ENCODE measurements at places on chromosomes 7 and 10.

DNA sequence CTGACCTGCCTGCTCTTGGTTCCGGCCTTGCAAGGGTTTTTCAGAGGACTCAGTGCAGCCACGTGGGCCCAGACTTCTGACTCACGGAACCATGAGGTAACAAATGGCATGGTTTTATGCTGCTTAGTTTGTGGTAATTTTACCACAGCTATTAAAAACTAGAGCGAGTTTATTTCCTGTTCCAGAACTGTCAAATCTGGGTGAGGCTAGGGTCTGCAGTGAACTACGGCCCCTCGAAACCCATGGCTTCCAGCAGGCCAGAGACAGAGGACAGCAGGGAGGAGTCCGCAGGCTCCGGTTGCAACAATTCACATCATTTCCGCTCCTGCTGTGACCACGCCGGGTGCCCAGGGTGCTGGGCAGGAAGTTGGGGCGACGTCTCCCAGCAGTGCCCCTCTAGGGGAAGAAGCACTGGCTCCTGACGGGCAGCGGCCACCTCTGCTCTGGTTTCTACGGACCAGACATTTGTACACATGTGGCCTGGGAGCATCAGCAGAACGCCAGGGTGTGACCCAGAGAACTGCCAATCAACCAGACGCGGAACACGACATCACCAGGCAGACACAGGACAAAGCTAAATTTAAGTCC lies 74.8 kb downstream of the ADARB2 start:
- no peak for DNase-seq

- DNase-seq: no peak
Observed at GRCh38 chr7:85851571-85852193, 664.8 kb upstream of the SEMA3D start.

DNA sequence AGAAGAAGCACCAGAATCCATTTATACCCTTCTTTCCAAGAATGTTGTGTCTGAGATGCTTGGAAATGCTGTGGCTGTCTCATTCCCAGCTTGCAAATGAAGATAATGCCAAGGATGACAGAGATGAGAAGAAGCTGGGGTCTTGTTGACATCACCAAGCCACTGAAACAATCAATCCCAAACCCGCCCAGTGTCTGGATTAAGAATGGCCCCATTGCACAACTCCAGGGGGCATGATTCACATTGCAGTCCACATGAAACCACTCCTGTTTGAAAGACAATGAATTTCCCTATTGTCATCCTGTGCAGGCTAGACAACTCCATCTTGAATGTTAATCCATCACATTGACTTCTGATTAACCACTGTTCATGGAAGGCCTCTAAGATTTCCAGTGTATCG lies 28.6 kb downstream of the SORBS1 start:
- DNase-seq: no peak

DNA sequence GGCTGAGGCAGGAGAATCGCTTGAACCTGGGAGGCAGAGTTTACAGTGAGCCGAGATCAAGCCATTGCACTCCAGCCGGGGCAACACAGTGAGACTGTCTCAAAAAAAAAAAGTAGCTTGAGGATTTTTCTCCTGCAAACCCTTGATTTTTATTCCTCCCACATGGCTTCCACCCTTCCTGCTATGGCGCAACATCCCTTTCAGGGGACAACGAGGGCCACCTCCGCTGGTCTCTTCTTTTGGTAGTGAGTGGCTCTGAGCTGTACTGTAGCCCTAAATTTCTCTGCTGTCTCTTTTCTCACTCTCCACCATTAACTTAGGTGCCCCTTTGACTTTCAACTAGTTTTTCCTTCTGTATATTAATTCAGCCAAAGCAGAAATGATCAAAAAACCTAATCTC lies 113.4 kb downstream of the HIPK2 start:
- DNase-seq: no peak

DNA sequence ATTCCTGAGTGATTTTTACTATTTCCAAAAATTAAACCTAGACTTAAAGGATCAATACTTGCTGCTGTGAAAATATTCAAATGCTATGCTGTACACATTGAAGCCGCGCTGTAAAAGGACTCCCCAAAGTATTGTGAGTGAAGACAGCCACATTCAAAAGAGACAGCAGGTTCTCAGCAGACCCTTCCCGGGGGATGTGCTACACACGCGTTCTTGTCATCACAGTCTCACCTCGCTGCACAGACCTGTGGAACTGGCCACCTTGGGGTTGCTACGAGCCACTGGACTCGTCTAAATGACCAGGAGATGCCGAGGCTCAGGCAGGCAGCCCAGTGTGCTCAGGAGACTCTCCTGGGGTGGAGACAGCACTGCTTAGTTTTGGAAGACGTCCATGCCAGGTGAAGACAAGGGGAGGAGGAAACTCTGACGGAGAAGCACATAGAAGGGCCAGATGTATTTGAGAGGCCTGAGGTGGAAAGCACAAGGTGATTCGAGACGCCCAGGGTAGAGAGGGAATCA lies 367.7 kb upstream of the SHH start:
- DNase-seq: no peak

DNA sequence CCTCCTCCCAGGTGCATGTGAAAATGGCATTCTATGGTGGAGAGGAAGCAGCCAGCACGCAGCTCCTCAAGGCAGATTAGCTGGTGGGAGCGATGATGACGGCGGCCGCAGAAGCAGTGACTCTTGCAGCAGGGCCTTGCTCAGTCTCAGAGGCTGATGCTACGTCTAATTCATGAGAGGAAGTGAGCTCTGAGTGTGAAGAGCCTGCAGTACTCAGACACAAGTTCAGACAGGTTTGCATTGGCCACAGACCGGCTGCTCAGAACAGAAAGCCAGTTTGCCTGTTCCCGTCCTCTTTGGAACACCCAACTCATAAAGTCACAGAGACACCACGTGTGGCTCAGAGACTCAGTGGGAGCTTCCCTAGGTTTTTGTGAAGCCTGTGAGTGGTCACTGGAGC lies 136.5 kb downstream of the ADARB2 start:
- DNase-seq: no peak

DNA sequence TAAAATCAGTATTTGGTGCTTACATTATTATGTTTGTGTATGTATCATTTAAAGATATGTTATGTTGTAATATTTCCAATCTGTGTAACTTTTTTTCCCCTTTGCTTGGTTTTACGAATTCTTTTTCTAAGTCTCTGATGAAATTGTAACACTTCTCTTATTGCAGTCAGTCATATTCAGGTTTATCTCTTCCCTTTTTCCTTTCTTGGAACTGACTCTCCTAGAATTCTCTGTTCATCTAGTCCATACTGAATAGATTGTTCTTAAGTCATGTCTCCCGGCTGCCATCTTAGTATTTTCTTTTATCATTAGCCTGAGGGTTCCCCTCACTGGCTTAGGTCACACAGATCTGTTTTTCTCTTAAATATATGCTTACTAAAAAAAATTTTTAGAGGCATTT lies 44.6 kb downstream of the PHTF2 start:
- DNase-seq: no peak

DNA sequence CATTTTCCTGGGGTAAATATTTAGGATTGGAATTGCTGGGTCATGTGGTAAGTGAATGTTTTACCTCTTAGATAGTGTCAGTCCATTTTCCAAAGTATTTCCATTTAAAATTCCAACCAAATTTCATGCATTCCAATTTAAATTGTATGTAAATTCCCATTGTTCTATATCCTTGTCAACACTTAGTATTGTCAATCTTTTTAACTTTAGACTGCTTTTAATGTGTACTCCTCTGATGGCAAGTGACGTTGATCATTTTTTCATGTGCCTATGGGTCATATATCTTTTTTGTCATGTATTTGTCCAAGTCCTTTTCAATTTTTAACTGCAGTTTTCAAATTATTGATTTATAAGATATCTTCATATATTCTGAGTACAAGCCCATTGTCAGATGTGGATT lies 80.8 kb upstream of the FAM20C start:
- DNase-seq: no peak

- DNase-seq: no peak
Observed at GRCh38 chr10:26911811-26912461, 51.2 kb upstream of the ABI1 start.

- no peak for DNase-seq
Observed at GRCh38 chr10:34010891-34011290, 676.4 kb upstream of the NRP1 start.

GRCh38 chr7:113562801-113563200 lies 356.0 kb downstream of the PPP1R3A start:
- no peak for DNase-seq

DNA sequence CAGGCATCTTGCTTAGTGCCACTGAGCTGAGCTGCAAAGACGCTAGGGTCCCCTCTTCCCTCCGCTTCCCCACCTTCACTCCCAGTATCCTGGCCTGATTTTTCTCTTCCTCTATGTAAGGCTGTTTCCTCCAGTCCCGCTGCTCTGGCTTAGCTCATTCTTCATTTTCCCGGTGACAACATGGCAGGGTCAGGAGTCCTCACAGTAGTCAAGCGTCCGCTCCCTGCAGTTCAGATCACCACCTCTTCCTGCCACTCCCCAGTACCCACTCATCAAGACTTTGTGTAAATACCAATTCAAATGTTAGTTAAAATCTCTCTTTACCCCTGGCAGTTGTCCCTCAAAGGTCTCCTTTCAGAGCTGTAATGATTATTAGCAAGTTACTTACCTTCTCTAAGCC lies 650.4 kb upstream of the CELF2 start:
- DNase-seq: no peak

- DNase-seq: no peak
Observed at GRCh38 chr10:14233566-14233965, 97.2 kb downstream of the FRMD4A start.

- peak; percentile 68 for DNase-seq
Observed at GRCh38 chr10:12333380-12334185, 15.8 kb upstream of the CAMK1D start.

- DNase-seq: no peak
Observed at GRCh38 chr10:88657901-88658300, 6.3 kb upstream of the LIPF start.

DNA sequence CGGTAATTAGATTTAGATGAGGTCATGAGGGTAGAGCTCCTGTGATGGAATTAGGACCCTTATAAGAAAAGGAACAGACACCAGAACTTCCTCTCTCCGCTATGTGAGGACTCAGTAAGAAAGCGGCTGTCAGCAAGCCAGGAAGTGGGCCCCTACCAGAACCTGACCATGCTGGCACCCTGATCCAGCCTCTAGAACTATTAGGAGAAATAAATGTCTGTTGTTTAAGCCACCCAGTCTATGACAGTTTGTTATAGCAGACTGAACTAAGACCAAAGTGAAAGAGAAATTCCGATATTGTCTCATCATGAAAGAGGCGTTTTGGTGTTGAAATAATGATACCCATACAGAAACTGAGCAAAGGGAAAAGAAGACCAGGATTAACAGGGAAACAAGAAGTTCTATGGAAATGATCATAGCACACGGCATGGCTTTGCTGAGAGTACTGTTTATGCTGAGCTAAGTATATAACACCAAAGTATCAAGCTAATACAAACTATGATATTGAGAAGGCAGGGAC lies 9.2 kb downstream of the CLEC2L start:
- DNase-seq: no peak

- no peak for DNase-seq
Observed at GRCh38 chr10:17851611-17852010, 42.5 kb downstream of the MRC1 start.

DNA sequence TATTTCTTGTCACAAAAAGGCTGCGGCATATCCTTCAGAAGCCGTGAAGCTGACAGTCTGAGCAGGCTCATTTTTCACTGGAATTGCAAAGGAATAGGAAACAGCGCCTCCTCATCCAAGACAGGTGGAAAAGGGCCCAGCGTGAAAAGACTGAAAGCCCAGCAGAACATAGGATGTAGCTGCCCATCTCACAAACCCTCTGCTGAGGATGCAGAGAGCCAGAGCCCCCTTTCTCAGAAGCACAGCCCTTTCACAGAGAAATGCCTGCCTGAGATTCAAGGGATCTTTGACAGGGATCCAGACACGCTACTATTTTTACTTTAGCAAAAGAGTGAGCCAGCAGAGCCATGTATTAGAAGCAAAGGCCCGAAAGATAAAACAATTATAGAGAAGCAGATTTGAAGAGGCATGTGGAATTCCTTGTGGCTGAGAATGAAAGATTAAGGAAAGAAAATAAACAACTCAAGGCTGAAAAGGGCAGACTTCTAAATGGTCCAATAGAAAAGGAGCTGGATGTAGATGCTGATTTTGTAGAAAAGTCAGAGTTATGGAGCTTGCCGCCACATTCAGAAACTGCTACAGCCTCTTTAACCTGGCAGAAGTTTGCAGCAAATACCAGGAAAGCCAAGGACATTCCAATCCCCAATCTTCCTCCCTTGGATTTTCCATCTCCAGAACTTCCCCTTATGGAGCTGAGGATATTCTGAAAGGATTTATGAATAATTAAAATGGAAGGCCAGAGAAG lies 36.9 kb downstream of the GDI2 start:
- peak; percentile 48 for DNase-seq

GRCh38 chr7:2596464-2597272 lies 35.1 kb upstream of the TTYH3 start:
- no peak for DNase-seq

DNA sequence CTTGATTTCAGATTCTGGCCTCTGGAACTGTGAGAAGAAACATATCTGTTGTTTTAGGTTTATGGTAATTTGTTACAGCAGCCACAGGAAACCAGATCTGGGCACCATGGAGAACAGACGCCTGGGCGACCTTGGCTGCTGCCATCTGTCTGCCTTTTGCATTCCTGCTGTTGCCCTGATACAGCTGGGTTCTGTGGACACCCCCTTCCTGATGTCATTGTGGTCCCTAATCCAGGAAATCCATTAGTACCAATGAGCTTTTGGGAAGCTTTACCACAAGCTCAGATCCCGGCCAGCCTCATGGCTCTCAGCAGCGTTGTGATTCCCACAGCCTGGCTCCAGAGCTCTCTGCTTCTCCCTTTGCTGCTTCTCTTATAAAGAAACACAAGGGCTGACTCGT lies 174.2 kb upstream of the NPS start:
- DNase-seq: no peak

DNA sequence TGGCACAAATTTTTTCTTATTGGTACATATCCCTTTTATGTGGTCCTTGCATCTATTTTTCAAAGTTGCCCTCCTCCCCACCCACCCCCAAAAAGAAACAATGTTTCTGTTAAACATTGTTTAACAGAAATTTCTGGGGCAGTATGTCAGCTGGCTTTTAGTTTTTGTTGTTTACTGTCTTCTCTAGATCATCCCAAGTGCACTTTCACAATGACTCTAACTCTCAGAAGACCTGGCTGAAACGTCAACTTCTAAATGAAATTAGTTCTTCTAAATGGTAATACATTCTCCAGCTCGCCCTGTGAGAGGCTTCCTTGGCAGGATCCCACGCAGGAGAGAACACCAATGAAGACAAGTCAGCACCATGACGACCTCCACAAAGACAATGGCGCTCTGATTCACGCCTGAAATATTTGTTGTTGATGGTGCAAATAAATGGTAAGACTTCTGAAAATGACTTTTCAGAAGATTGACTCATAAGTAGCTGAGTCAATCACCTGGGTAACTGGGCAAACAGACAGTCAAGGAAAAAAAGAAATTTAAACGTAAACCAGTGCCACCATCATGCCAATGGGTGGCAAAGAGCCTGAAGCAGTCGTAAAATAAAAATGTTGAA lies 293.7 kb downstream of the FZD1 start:
- DNase-seq: no peak

DNA sequence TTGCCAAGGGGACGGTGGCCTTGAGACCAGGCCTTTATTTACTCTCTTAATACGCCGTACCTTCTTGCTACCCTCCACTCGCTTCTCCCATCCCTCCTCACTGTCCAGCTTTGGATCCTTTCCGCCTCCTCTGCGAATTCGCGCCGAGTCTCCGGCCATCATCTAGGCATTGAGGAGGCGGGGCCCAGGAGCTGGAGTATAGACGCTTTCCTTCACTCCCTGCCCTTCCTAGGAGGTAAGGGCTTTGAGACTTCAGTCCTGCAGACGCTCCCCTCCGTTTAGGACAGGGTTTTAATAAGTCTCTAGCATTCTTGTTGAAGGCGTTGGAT lies 538 bp downstream of the TFAM start:
- peak; percentile 49 for DNase-seq
